Naive thymus-derived CD8-positive, alpha-beta T cell (primary cell): ENCODE measurements at places on chromosomes 13 and 19.
A peak's percentile ranks its signal among the peaks of the same experiment; 100 is the strongest.

- H3K4me1 ChIP-seq: peaks cover 4% of the 10 kb centered on the region
- H3K27ac ChIP-seq: no peak overlapping the region
- DNase-seq: no peak
- H3K4me3 ChIP-seq: no peak overlapping the region
Measured at GRCh38 chr13:76505437-76505836, 380.8 kb downstream of the KCTD12 start.

- no peak overlapping the region for H3K27ac ChIP-seq
- H3K27me3 ChIP-seq: peaks cover 5% of the 10 kb centered on the region
- no peak for DNase-seq
- no peaks in the 10 kb centered on the region for H3K4me1 ChIP-seq
Measured at GRCh38 chr13:33524086-33524485, 238.5 kb upstream of the STARD13 start.

GRCh38 chr13:81089371-81090157 lies 748.6 kb upstream of the SPRY2 start:
- no peak overlapping the region for H3K27ac ChIP-seq
- DNase-seq: no peak
- no peak overlapping the region for H3K4me3 ChIP-seq
- H3K4me1 ChIP-seq: no peaks in the 10 kb centered on the region
- no peaks in the 10 kb centered on the region for H3K36me3 ChIP-seq

- H3K27me3 ChIP-seq: no peaks in the 10 kb centered on the region
- no peaks in the 10 kb centered on the region for H3K4me1 ChIP-seq
- no peak overlapping the region for H3K4me3 ChIP-seq
- no peak for DNase-seq
Measured at GRCh38 chr13:45817833-45818232, 33.7 kb downstream of the SIAH3 start.

DNA sequence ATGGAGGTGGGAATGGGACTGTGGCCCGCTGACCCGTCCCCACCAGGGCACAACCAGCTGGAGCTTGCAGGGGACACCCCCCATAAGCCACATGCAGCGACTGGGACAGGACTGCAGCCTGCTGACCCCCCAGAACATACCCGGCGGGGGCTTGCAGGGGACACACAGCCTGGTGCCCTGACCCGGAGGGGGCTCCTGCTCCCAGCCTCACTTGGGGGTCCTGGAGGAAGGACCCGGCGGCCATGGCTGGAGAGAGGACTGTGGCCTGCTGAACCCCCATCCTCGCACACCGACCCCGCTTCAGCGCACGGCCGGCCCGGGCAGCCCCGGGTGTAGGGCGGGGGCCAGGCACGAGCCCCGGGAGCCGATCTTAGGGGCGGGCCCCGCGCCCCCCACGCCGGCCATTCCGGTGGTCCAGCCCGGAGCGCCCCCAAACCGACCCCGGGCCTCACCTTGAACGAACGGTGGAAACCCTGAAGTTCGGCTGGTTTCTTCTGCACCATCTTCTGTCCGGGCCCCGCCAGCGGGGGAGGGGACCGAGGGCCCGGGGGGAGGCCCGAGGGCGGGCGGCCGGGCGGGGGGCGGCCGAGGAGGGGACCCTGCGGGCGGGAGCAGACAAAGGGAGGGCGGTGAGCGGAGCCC lies 574 bp downstream of the MKNK2 start:
- H3K36me3 ChIP-seq: no peaks in the 10 kb centered on the region
- no peaks in the 10 kb centered on the region for H3K27me3 ChIP-seq
- peaks cover 16% of the 10 kb centered on the region for H3K4me1 ChIP-seq
- no peak for DNase-seq
- H3K27ac ChIP-seq: peak overlapping the region; percentile 86

DNA sequence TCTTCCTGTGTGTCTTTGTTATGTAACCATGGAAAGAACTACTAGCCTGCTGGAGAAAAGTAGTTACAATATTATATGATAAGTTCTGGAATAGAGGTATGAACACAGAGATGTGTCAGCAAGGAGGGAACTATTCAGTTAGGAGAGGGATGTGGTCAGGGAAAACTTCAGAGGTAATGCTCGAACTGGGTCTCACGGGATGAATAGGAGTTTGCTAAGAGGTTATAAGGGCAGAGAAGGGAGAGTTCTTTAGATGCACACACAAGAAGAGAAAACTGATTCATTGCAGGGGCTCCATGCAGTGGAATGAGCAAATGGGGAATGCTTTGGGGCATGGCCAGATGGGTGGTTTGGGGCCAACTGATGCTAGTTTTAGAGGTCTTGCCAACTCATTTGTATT lies 46.0 kb upstream of the SIAH3 start:
- no peaks in the 10 kb centered on the region for H3K36me3 ChIP-seq
- H3K4me1 ChIP-seq: no peaks in the 10 kb centered on the region
- H3K27me3 ChIP-seq: no peaks in the 10 kb centered on the region
- no peak overlapping the region for H3K27ac ChIP-seq
- H3K4me3 ChIP-seq: no peak overlapping the region
- no peak for DNase-seq

DNA sequence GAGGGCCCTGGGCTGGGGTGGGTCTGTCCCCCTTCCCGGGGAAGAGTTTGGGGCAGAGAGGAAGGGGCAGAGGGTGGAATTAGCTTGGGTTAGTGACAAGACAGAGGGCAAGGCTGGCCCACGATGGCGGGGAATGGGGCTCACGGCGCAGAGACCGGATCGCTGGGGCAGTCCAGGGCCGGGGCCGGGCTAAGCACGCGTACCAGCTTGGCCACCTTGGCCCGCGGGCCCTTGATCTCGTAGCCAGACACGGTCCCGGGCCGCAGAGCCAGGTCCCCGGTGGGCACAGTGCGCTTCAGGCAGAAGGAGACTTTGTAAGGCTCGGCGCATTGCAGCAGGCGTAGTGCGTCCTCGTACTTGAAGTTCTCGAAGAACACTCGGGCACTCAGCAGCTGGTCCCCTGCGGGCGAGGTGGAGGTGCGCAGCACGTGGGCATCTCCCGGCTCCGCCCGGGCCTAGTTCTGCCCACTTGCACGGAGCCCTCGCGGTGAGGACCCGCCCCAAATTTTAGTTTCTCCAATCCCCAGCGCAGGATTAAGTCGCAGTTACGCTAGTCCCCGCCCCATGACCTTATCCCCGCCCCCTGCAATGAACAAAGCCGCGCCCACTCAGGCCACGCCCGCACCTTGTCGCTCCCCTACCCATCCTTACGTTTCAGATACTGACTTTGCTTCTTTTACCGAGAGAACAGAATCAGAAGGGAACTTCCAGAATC lies 8.6 kb upstream of the HIPK4 start:
- H3K27me3 ChIP-seq: no peaks in the 10 kb centered on the region
- peaks cover 23% of the 10 kb centered on the region for H3K4me1 ChIP-seq
- DNase-seq: peak; percentile 58
- peak overlapping the region; percentile 22 for H3K27ac ChIP-seq

DNA sequence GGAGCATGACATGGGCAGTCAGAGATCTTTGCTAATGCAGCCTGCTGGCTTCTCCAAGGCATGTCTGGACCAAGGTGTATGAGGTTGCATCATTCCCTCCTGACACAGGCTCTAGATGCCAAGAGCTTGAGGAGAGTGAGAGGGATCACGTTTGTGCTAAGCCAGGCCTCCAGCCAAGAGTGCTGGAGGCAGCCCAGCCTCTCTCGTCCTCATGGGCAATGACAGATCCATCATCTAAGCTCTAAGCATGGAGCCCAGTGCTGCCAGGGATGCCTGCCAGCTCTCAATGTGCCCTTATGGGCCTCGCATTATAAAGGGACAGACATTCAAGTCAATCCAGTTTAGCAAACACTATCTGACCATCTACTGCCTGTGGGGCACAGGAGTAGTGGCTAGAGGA lies 136.3 kb upstream of the VSTM2B start:
- H3K27me3 ChIP-seq: peaks cover under 1% of the 10 kb centered on the region
- H3K4me3 ChIP-seq: no peak overlapping the region
- DNase-seq: no peak
- H3K27ac ChIP-seq: no peak overlapping the region
- H3K4me1 ChIP-seq: no peaks in the 10 kb centered on the region

DNA sequence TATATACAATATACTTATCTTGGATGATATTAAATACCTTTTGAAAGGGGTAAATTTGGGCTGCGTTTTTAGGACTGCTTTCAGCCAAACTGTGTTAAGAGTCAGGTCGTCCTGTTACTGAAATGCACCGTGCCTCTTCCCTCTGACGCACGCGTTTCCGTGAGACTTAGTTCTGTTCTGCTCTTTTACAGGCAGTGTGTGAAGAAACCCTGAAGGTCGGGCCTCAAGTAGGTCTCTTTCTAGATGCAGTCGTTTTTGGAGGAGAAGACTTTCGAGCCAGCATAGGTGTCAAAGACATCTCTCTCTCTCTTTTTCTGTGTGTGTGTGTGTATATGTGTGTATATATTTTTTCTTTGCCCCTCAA lies 107.0 kb downstream of the ZIC5 start:
- H3K27me3 ChIP-seq: no peaks in the 10 kb centered on the region
- H3K36me3 ChIP-seq: no peaks in the 10 kb centered on the region
- H3K4me1 ChIP-seq: peaks cover 5% of the 10 kb centered on the region

DNA sequence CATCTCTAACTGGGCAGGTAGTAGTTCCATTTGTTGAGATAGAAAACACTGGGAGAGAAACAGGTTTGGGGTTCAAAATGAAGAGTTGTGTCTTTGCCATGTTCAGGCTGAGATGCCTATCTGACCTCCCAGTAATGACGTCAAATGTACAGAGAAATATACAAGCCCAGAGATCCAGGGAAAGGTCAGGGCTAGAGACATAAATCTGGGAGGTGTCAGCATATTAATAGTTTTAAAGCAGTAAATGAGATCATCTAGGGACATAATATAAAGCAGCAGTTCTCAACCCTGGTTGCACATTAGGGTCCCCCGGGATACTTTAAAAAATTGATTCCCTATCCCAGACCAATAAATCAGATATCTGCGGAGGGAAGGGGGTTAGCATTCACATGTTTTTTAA lies 501.5 kb downstream of the UQCRFS1 start:
- H3K4me3 ChIP-seq: no peak overlapping the region
- H3K36me3 ChIP-seq: no peaks in the 10 kb centered on the region
- no peak for DNase-seq
- H3K4me1 ChIP-seq: no peaks in the 10 kb centered on the region
- H3K27me3 ChIP-seq: peaks cover 9% of the 10 kb centered on the region

GRCh38 chr13:26760832-26761582 lies 421 bp upstream of the GPR12 start:
- peak overlapping the region; percentile 61 for H3K4me3 ChIP-seq
- H3K4me1 ChIP-seq: peaks cover 8% of the 10 kb centered on the region
- peaks cover 62% of the 10 kb centered on the region for H3K27me3 ChIP-seq
- no peaks in the 10 kb centered on the region for H3K36me3 ChIP-seq

- peak overlapping the region; percentile 78 for H3K27ac ChIP-seq
- peaks cover 20% of the 10 kb centered on the region for H3K4me1 ChIP-seq
- DNase-seq: no peak
- H3K27me3 ChIP-seq: no peaks in the 10 kb centered on the region
- peak overlapping the region; percentile 46 for H3K4me3 ChIP-seq
Measured at GRCh38 chr19:12779162-12779993, 4.0 kb upstream of the HOOK2 start.

DNA sequence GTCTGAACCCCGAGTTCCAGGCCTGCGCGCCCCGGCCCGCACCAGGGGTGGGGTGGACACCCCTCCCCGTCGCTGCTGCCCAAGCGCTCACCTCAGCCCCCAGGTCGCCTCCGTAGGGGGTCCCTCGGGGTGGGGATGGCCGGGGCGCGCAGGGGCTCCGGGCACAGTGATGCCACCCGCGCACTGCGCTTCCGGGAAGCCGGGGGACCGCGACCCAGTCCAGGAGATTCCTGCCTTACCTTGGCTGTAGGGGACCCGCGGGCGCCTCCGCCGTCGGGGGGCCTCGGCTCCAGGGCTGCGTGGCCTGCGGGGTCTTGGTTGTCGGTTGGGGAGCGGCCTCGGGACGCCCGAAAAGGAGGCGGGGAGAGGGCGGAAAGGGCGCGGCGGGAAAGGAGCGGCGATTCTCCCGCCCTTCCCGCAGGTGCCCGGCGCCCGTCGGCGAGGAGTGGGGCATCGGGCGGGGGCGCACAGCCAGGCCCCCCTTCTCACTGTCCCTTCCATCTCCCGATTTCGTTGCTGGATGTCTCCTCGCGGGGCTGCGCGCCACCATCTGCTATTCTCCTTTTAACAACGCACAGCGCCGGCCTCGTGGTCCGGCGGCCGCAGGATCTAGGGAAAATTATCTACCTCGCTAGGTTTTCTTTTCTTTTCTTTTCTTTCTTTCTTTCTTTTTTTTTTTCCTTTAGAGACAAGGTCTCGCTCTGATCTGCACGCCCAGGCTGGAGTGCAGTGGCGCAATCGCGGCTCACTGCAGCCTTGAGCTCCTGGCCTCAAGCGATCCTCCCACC lies at the start of gene KEAP1:
TSS of gene KEAP1 (minus strand) at position 355 of the 788 bp plus-strand sequence. CDS start 3,323 bp downstream, outside the sequence.
- no peaks in the 10 kb centered on the region for H3K27me3 ChIP-seq
- peak within 1 kb of the TSS; percentile 86 for H3K4me3 ChIP-seq
- H3K27ac ChIP-seq: peak within 1 kb of the TSS; percentile 91
- H3K4me1 ChIP-seq: peaks cover 38% of the 10 kb centered on the region
- H3K36me3 ChIP-seq: peaks cover 3% of the 10 kb centered on the region

DNA sequence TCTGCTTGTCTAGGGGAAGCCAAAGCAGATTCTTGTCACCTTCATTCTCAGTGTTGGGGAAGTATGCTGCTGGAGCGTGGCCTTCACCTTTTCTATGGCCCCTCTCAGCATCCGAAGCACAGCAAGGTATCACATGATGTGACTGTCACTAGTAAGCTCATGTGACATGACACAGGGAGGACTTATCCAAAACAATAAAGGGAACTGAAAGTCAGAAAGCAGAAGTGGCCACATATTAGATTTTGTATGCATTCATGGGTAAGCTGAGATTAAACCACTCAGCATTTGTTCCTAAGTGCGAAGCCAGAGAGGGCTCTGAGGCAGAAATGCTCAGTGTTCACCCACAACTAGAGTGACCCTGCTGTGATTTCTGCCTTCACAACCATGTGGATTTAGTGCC lies 72.8 kb upstream of the PCDH8 start:
- no peaks in the 10 kb centered on the region for H3K36me3 ChIP-seq
- peaks cover 3% of the 10 kb centered on the region for H3K27me3 ChIP-seq
- no peak for DNase-seq
- no peaks in the 10 kb centered on the region for H3K4me1 ChIP-seq
- H3K4me3 ChIP-seq: no peak overlapping the region

- no peak for DNase-seq
- H3K27ac ChIP-seq: no peak overlapping the region
- H3K27me3 ChIP-seq: peaks cover 7% of the 10 kb centered on the region
- H3K4me3 ChIP-seq: no peak overlapping the region
Measured at GRCh38 chr19:49685845-49686332, 3.5 kb upstream of the ADM5 start.
